Vagina (tissue), 2 donors: ENCODE measurements at places on chromosomes 11 and 22.

DNA sequence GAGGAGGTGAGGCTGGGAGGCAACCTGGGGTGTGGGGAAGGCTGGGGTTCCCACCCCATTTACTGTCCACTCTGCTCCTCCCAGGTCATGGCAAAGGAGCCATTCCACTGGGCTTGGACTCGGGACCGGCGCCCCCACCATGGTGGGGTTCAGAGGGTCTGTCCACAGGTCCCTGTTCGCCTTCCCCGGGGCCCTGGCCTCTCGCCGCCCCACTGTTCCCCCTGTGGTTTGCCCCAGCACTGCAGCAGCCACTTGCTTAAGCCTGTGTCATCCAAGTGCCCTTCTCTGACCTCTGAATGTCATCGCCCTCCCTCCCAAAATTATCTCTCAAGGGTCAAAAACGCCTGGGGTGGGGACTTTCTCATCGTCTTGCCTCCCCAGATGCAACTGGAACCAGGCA, 2.6 kb downstream of the SPDYC start:
- no peak overlapping the region for H3K4me3 ChIP-seq
- H3K4me1 ChIP-seq, result no peaks in the 10 kb centered on the region
- no peak for DNase-seq
- H3K27me3 ChIP-seq, result no peaks in the 10 kb centered on the region
- no peak overlapping the region for H3K27ac ChIP-seq
- no peaks in the 10 kb centered on the region for H3K36me3 ChIP-seq

GRCh38 chr11:75663808-75664207, 5.0 kb downstream of the MAP6 start:
- DNase-seq, result no peak
- H3K36me3 ChIP-seq, result no peaks in the 10 kb centered on the region
- H3K27ac ChIP-seq, result no peak overlapping the region
- peaks cover 12% of the 10 kb centered on the region for H3K4me1 ChIP-seq
- H3K4me3 ChIP-seq, result no peak overlapping the region

DNA sequence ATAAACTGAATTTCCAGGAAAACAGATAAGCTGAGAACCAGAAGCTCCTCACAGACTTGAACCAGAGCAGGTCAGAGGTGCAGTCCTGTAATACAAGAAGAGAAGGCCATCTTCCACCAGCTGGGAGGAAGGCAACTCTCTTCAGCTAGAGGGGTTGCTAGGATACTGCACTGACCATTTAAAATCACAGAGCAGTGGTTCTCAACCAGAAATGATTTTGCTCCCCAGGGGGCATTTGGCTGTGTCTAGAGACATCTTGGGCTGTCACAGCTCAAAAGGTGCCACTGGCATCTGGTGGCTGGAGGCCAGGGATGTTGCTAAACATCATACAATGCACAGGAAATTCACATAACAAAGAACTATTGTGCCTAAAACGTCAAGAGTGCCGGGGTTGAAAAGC, 17.2 kb downstream of the OPCML start:
- no peaks in the 10 kb centered on the region for H3K36me3 ChIP-seq
- no peak for DNase-seq
- H3K4me1 ChIP-seq, result no peaks in the 10 kb centered on the region
- no peak overlapping the region for H3K27ac ChIP-seq
- no peak overlapping the region for H3K4me3 ChIP-seq
- no peaks in the 10 kb centered on the region for H3K27me3 ChIP-seq

DNA sequence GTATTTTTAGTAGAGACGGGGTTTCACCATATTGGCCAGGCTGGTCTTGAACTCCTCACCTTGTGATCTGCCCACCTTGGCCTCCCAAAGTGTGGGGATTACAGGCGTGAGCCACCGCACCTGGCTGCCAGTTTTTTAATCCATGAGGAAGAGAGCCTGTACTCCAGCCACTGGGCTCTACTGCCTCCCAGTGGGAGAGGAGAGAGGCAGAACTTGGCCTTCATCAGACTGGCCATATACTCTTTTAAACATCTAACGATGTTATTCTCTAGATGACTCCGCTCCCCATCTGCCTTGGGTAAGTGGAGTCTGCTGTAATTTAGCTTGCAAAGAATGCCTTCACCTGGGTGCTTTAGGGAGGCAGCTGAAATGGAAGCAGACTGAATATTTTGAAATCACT, 34.6 kb downstream of the SLC6A5 start:
- H3K27me3 ChIP-seq, result no peaks in the 10 kb centered on the region
- H3K27ac ChIP-seq, result no peak overlapping the region
- no peak for DNase-seq
- H3K4me3 ChIP-seq, result no peak overlapping the region
- H3K36me3 ChIP-seq, result no peaks in the 10 kb centered on the region

- peaks cover 6% of the 10 kb centered on the region for H3K4me1 ChIP-seq
- no peak overlapping the region for H3K27ac ChIP-seq
- no peak overlapping the region for H3K4me3 ChIP-seq
- H3K36me3 ChIP-seq, result no peaks in the 10 kb centered on the region
These were observed 84.7 kb downstream of the TTC28 start for GRCh38 chr22:28594797-28595462.

- no peak overlapping the region for H3K27ac ChIP-seq
- no peaks in the 10 kb centered on the region for H3K4me1 ChIP-seq
- no peaks in the 10 kb centered on the region for H3K36me3 ChIP-seq
- H3K4me3 ChIP-seq, result no peak overlapping the region
These were observed 18.9 kb upstream of the VWA5A start for GRCh38 chr11:124096364-124096763.

DNA sequence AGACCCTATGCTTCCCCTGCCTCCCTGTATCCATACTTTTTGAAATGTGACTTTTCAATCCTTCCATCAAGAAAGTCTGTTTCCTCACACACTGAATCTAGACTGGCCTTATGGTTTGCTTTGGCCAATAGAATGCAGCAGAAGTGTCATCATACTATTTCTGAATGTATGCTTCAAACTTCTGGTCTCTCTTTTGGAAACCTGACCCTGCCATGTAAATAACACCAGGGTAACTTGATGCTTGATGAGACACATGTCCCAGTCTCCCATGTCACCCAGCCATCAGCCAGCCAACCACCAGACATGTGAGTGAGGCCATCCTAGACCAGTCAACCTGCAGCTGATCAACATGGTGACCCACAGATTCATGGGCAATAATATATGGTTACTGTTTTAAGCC, 29.7 kb upstream of the CAVIN3 start:
- H3K27ac ChIP-seq, result no peak overlapping the region
- H3K36me3 ChIP-seq, result no peaks in the 10 kb centered on the region
- no peak overlapping the region for H3K4me3 ChIP-seq
- no peaks in the 10 kb centered on the region for H3K27me3 ChIP-seq

GRCh38 chr11:44277196-44278090, 32.5 kb downstream of the ALX4 start:
- H3K36me3 ChIP-seq, result no peaks in the 10 kb centered on the region
- no peaks in the 10 kb centered on the region for H3K27me3 ChIP-seq
- H3K4me3 ChIP-seq, result no peak overlapping the region
- peaks cover 7% of the 10 kb centered on the region for H3K4me1 ChIP-seq
- DNase-seq, result no peak
- no peak overlapping the region for H3K27ac ChIP-seq

DNA sequence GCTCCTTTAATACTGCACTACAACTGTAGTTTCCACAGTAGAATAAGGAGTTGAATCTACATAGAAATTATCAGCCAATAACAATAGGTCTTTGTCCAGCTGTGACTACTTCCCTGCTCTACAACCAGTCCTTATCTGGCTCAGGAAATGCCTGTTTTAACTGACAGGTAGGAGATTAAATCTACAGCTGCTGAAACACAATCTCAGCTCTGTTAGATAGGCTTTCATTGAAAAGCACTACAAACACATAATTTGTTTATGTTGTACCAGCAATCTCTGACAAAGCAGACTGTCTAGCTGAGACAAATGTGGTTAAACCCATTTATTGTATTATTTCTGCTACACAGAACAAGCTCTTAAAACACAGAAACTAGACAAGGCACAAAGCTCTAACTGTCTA, 230.0 kb downstream of the SOX6 start:
- no peaks in the 10 kb centered on the region for H3K4me1 ChIP-seq
- H3K27me3 ChIP-seq, result no peaks in the 10 kb centered on the region
- no peak for DNase-seq
- no peak overlapping the region for H3K27ac ChIP-seq

- H3K4me3 ChIP-seq, result peak overlapping the region; percentile 80
- no peak for DNase-seq
These were observed 1.1 kb downstream of the GTPBP1 start for GRCh38 chr22:38706901-38707195.

- H3K36me3 ChIP-seq, result no peaks in the 10 kb centered on the region
- DNase-seq, result no peak
- H3K27ac ChIP-seq, result peak overlapping the region; percentile 59
- no peak overlapping the region for H3K4me3 ChIP-seq
- H3K4me1 ChIP-seq, result peaks cover 22% of the 10 kb centered on the region
- H3K27me3 ChIP-seq, result no peaks in the 10 kb centered on the region
These were observed 155.2 kb downstream of the MAML2 start for GRCh38 chr11:96187822-96188221.

GRCh38 chr22:37509059-37509860, 10.0 kb downstream of the CARD10 start:
- no peaks in the 10 kb centered on the region for H3K36me3 ChIP-seq
- H3K27ac ChIP-seq, result peak overlapping the region; percentile 40
- H3K4me3 ChIP-seq, result no peak overlapping the region
- peaks cover 15% of the 10 kb centered on the region for H3K4me1 ChIP-seq
- H3K27me3 ChIP-seq, result no peaks in the 10 kb centered on the region

- H3K27me3 ChIP-seq, result no peaks in the 10 kb centered on the region
- H3K27ac ChIP-seq, result no peak overlapping the region
- no peak overlapping the region for H3K4me3 ChIP-seq
- no peaks in the 10 kb centered on the region for H3K4me1 ChIP-seq
- DNase-seq, result no peak
These were observed 15.0 kb downstream of the HTR3A start for GRCh38 chr11:113989916-113990315.

DNA sequence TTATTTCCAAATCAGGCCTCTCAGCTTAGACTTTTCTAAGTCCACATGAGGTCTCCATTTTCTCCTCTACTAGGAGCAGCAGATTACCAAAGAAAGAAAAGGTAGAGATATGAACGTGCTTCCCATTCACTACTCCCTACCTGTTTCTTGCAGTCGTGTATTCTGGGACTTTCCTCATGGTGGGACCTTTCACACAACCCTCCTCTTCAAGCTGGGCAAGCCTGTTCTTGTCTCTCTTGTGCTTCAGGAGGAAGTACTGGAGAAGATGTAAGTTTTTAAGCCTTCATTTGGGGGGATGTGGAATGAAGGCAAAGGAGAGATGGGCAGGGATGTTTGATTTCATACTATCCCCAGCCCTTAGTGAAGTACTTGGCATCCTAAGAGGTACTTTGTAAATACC, 128.8 kb upstream of the SESN3 start:
- H3K27me3 ChIP-seq, result no peaks in the 10 kb centered on the region
- no peak overlapping the region for H3K4me3 ChIP-seq
- peaks cover 20% of the 10 kb centered on the region for H3K4me1 ChIP-seq
- DNase-seq, result no peak
- no peaks in the 10 kb centered on the region for H3K36me3 ChIP-seq
- peak overlapping the region; percentile 36 for H3K27ac ChIP-seq

DNA sequence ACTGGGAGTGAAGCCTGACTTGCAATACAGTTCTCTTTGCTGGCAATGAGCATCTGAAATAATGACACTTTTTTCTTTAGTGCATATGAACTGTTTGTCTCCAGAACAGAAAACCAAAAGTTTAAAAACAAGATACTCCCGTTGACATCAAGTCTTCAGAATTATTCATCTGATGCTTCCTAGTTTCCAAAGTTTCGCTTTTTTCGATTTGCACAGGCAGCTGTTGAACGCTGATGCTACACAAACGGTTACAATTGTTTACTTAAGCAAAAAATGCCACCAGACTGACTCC, 612 bp upstream of the BIRC2 start:
- H3K27ac ChIP-seq, result peak overlapping the region; percentile 98
- peaks cover 37% of the 10 kb centered on the region for H3K4me1 ChIP-seq
- no peak for DNase-seq
- peaks cover 3% of the 10 kb centered on the region for H3K36me3 ChIP-seq
- H3K4me3 ChIP-seq, result peak overlapping the region; percentile 83

GRCh38 chr11:1444823-1445422, 41.7 kb downstream of the MOB2 start:
- no peak overlapping the region for H3K27ac ChIP-seq
- no peaks in the 10 kb centered on the region for H3K27me3 ChIP-seq
- no peaks in the 10 kb centered on the region for H3K36me3 ChIP-seq
- DNase-seq, result no peak
- H3K4me1 ChIP-seq, result no peaks in the 10 kb centered on the region
- no peak overlapping the region for H3K4me3 ChIP-seq

GRCh38 chr11:134380785-134381184, 31.3 kb downstream of the B3GAT1 start:
- DNase-seq, result no peak
- no peaks in the 10 kb centered on the region for H3K36me3 ChIP-seq
- H3K27ac ChIP-seq, result no peak overlapping the region

GRCh38 chr11:104772806-104773241, 125.4 kb downstream of the CASP12 start:
- peaks cover 18% of the 10 kb centered on the region for H3K4me1 ChIP-seq
- peak overlapping the region; percentile 56 for H3K27ac ChIP-seq

GRCh38 chr22:25395468-25395867, 169.0 kb upstream of the GRK3 start:
- H3K27ac ChIP-seq, result no peak overlapping the region
- no peak for DNase-seq
- no peaks in the 10 kb centered on the region for H3K27me3 ChIP-seq
- peaks cover 8% of the 10 kb centered on the region for H3K4me1 ChIP-seq
- H3K4me3 ChIP-seq, result no peak overlapping the region
- H3K36me3 ChIP-seq, result no peaks in the 10 kb centered on the region

- H3K27me3 ChIP-seq, result no peaks in the 10 kb centered on the region
- no peak for DNase-seq
These were observed 56.7 kb upstream of the RAB38 start for GRCh38 chr11:88231894-88232482.

DNA sequence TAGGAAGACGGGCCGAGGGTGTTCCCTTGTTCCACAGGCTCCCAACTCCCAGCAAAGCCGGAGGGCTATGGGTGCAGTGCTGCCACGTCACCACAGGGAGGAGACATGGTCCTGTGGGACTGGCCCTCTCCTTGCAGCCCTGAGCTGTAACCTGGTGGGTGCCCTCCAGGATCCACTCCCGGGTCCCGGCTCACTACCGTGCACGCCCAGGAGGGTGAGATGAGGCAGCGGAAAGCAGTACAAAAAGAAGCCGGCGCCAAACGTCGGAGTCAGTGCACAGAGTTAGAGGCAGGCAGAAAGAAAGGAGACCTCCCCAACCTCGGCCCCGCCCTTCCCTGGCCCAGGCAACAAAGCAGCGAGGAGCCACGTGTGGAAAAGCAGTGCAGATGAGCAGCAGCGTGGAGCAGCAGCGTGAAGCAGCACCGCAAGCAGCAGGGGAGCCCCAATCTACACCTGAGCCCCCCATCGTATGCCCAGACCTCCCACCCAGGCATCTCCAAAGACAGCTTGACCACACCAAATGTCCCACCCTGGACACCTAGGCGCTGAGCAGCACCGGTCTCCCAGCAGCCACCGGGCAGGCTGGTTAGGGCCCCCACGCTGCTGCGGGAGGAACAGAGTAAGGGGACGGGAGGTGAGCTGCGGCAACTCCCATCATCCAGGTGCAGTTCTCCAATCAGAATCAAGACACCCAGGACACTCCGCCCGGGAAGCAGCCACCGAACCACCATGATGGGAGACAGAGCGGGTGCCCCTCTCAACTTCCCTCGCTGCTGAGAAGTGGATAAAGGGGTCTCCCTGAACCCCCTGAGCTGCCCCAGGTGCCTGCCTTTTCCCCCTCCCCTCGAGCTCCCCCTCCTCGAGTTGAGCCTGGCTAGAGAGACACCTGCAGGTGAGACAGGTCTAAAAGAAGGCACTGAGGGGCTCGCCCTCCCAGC, 28.8 kb downstream of the IGSF9B start:
- H3K27ac ChIP-seq, result peak overlapping the region; percentile 20
- no peaks in the 10 kb centered on the region for H3K36me3 ChIP-seq
- H3K4me1 ChIP-seq, result peaks cover 19% of the 10 kb centered on the region
- H3K27me3 ChIP-seq, result no peaks in the 10 kb centered on the region
